Activated T-helper 1 cell treated with anti-CD3 and anti-CD28 coated beads, Interleukin-12 subunit alpha, Interleukin-12 subunit beta, Interleukin-2, Interleukin-4 antibody, amounts not matched to agents 30 ng/mL and 10 ng/mL and 1 ng/mL, durations not matched to agents 14 hours and 24 hours and 36 hours (primary cell): ENCODE measurements at places on chromosomes 6 and 20. TPM values are rescaled to one million over a fixed set of nuclear protein-coding genes. Genes with fewer than 3 reads are reported as not detected.

SOX18 gene
- 1.3 TPM in 2 replicates for total RNA-seq

DNA sequence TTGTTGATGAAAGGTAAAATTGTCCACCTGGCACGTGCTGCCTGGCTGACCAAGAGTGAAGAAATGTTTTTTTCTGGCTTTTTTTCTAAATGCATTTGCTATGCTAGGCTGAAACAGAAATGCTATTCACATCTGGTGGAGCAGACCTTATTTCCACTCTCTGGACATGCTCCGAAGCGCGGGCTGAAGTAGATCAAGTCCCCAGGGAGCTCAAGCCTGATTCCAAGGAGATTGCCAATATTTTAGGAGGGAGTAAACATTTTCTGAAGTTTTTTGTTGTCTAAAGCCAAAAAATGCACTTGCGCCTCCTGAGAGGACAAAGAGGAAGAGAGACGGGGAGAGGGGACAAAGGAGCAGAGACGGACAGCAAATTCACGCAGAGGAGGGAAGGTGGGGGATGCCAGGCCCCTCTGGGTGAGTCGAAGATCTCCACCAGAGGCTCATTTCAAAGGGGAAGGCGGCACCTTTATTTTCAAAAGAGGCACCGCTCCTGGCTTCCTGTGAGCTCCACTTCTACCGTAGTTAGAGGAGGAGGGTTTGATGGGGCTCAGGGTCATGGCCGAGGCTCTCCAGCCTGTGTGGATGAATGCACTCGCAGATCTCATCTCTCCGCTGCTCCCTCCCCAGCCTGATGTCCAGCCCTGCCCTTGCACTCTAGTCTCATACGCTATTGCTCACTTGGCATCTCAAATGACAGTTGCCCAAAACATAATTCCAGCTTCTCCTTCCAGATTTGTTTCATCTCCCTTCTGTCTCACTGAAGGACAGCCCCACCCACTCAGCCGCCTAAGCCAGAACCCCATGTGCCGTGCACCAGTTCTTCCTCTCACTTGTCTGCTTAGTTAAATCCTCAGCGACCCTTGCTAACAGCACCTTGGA lies 23.1 kb upstream of the SMOC2 start:
- H3K4me1 ChIP-seq, result no peaks in the 10 kb centered on the region
- no peak for DNase-seq
- no peak overlapping the region for H3K27ac ChIP-seq
- no peak overlapping the region for H3K4me3 ChIP-seq
- H3K27me3 ChIP-seq, result no peaks in the 10 kb centered on the region
- H3K36me3 ChIP-seq, result no peaks in the 10 kb centered on the region

GRCh38 chr6:85756982-85757381 lies 114.3 kb upstream of the SYNCRIP start:
- no peak overlapping the region for H3K4me3 ChIP-seq
- H3K27me3 ChIP-seq, result peaks cover 7% of the 10 kb centered on the region
- no peaks in the 10 kb centered on the region for H3K36me3 ChIP-seq
- no peak overlapping the region for H3K27ac ChIP-seq
- H3K4me1 ChIP-seq, result no peaks in the 10 kb centered on the region

- no peak for DNase-seq
- H3K36me3 ChIP-seq, result no peaks in the 10 kb centered on the region
- no peak overlapping the region for H3K27ac ChIP-seq
- peaks cover 23% of the 10 kb centered on the region for H3K27me3 ChIP-seq
- H3K4me1 ChIP-seq, result no peaks in the 10 kb centered on the region
- no peak overlapping the region for H3K4me3 ChIP-seq
Measured at GRCh38 chr6:75480425-75480824, 13.2 kb downstream of the FILIP1 start.
